ENCODE measurements at places on chromosomes 5 and 9. TPM values are rescaled to one million over a fixed set of nuclear protein-coding genes. Genes with fewer than 3 reads are reported as not detected.

- peak overlapping the region; percentile 85 for H3K27ac ChIP-seq
- peaks cover 88% of the 10 kb centered on the region for H3K4me1 ChIP-seq
- peaks cover 75% of the 10 kb centered on the region for H3K36me3 ChIP-seq
- peak overlapping the region; percentile 56 for H3K4me3 ChIP-seq
These were observed 34.0 kb downstream of the ADAM19 start for GRCh38 chr5:157541447-157542118.

- H3K27ac ChIP-seq, result no peak overlapping the region
- no peaks in the 10 kb centered on the region for H3K36me3 ChIP-seq
- H3K27me3 ChIP-seq, result no peaks in the 10 kb centered on the region
These were observed 9.3 kb upstream of the NRARP start for GRCh38 chr9:137311171-137311985.

- H3K4me1 ChIP-seq, result peaks cover 2% of the 10 kb centered on the region
- no peak overlapping the region for H3K4me3 ChIP-seq
- no peak for DNase-seq
- no peak overlapping the region for H3K27ac ChIP-seq
- no peaks in the 10 kb centered on the region for H3K36me3 ChIP-seq
These were observed 219.0 kb downstream of the PAX5 start for GRCh38 chr9:36815023-36815422.

GRCh38 chr9:132854832-132855231 is 23.3 kb downstream of the AK8 start:
- no peaks in the 10 kb centered on the region for H3K36me3 ChIP-seq
- DNase-seq, result no peak
- no peak overlapping the region for H3K4me3 ChIP-seq

- H3K27me3 ChIP-seq, result no peaks in the 10 kb centered on the region
- H3K4me1 ChIP-seq, result no peaks in the 10 kb centered on the region
- no peaks in the 10 kb centered on the region for H3K36me3 ChIP-seq
These were observed 311.2 kb downstream of the TRIM32 start for GRCh38 chr9:116998305-116998704.

- H3K27me3 ChIP-seq, result peaks cover 44% of the 10 kb centered on the region
- no peak for DNase-seq
- H3K4me1 ChIP-seq, result peaks cover 11% of the 10 kb centered on the region
These were observed 26.3 kb upstream of the FBP1 start for GRCh38 chr9:94665613-94666012.

GRCh38 chr5:38403406-38403805 is 145.0 kb downstream of the EGFLAM start:
- no peak for DNase-seq
- peaks cover 18% of the 10 kb centered on the region for H3K27me3 ChIP-seq
- no peak overlapping the region for H3K27ac ChIP-seq
- H3K4me3 ChIP-seq, result no peak overlapping the region
- H3K36me3 ChIP-seq, result no peaks in the 10 kb centered on the region

DNA sequence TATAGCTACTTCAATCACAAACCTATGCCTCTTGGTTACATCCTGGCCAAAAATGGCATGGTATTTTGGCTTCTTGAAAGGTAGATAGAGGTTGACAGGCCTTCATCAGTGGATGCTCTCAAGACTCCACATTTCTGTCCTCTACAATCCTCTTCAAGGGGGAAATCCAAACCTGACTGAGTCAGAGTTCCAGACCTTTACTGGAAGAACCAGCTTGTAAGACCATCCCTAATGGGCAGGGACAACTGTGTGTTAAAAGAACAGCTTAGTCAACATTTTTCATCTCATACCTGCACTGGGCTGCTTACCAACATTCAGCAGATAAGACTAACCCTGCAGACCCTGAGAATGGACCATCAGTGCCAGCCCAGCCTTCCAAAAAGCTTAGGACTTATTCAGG is 155.7 kb downstream of the CDK5RAP2 start:
- DNase-seq, result no peak
- H3K27ac ChIP-seq, result no peak overlapping the region
- H3K4me3 ChIP-seq, result no peak overlapping the region
- H3K36me3 ChIP-seq, result peaks cover 58% of the 10 kb centered on the region

DNA sequence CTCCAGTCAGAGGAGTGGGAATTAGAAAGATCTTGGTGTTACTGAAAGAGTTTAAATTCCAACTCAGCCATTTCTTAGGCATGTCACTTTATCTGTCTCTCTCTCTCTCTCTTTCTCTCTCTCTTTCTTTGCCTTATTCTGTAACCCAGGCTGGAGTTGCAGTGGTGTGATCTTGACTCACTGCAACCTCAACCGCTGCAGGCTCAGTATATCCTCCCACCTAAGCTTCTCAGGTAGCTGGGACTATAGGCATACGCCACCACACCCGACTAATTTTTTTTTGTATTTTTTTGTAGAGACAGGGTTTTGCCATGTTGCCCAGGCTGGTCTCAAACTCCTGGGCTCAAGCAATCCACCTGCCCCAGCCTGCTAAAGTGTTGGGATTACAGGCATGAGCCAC is 18.3 kb downstream of the RABEPK start:
- peaks cover 32% of the 10 kb centered on the region for H3K36me3 ChIP-seq
- H3K27me3 ChIP-seq, result no peaks in the 10 kb centered on the region
- no peak for DNase-seq
- H3K4me1 ChIP-seq, result no peaks in the 10 kb centered on the region
- no peak overlapping the region for H3K4me3 ChIP-seq

- H3K36me3 ChIP-seq, result peaks cover 61% of the 10 kb centered on the region
- no peak overlapping the region for H3K4me3 ChIP-seq
- H3K27me3 ChIP-seq, result no peaks in the 10 kb centered on the region
- H3K4me1 ChIP-seq, result peaks cover 36% of the 10 kb centered on the region
These were observed 14.3 kb downstream of the JADE2 start for GRCh38 chr5:134539732-134540131.

DNA sequence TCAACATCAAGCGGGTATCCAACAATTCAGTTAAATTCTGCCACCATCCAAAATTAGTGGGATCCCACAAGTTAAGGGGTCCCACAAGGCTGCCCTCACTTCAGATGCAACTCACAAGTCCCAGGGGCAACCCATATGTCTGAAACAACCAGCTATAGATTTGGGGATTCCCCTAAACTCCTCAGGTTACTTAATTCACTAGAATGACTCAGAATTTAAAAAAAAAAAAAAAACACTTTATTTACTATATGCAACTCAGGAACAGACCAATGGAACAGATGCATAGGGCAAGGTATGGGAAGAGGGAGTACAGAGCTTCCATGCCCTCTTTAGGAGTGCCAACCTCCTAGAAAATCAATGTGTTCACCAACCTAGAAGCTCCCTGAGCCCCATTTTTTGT is 15.1 kb downstream of the AUH start:
- no peaks in the 10 kb centered on the region for H3K27me3 ChIP-seq
- H3K36me3 ChIP-seq, result peaks cover 72% of the 10 kb centered on the region
- H3K27ac ChIP-seq, result peak overlapping the region; percentile 44
- H3K4me3 ChIP-seq, result no peak overlapping the region

GRCh38 chr5:134574521-134574920 is 49.1 kb downstream of the JADE2 start:
- H3K4me1 ChIP-seq, result peaks cover 4% of the 10 kb centered on the region
- H3K27me3 ChIP-seq, result no peaks in the 10 kb centered on the region
- DNase-seq, result no peak

DNA sequence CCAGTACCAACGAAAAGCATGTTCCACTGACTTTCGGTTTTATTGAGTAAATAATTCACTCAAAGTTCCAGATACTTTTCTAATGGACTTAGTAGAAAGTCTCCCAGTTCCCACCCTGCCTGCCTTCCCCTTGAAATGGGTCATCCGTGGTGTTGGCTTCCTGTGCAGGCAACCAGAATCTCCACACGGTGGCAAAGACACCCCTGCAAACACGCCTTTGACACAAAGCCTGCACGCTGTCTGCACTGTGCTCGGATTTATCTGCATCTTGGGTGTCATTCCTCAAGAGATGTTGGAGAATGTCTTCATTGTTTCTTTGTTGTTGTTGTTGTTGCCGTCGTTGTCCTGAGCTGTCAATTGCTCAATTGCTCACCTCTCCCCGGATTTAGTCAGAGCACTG is 150.0 kb upstream of the IRX2 start:
- H3K4me3 ChIP-seq, result no peak overlapping the region
- H3K27ac ChIP-seq, result no peak overlapping the region
- no peak for DNase-seq
- H3K36me3 ChIP-seq, result no peaks in the 10 kb centered on the region
- H3K27me3 ChIP-seq, result no peaks in the 10 kb centered on the region

- no peaks in the 10 kb centered on the region for H3K36me3 ChIP-seq
- no peak overlapping the region for H3K27ac ChIP-seq
- no peak for DNase-seq
- H3K4me3 ChIP-seq, result no peak overlapping the region
- H3K27me3 ChIP-seq, result peaks cover 15% of the 10 kb centered on the region
- no peaks in the 10 kb centered on the region for H3K4me1 ChIP-seq
These were observed 46.6 kb upstream of the PCA3 start for GRCh38 chr9:76717613-76718012.

DNA sequence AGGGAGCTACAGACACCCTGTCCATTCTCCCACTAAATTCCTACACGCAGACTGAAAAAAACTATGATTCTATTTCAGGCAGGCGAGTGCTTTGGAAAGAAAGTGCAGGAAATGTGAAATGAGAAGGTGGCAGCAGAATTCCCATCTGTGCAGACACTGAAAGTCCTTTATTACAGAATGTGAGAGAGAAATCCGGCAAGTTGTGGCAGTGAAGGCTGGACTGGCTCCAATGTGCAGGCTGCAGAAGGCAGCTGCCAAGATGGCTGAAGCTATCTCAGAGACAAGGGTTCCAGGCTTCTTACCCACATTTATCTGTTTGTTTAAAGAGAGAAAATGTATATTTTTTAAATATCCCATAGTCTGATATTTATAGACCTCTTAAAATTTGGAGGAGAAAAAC is 161.8 kb upstream of the VLDLR start:
- no peak for DNase-seq
- H3K4me1 ChIP-seq, result no peaks in the 10 kb centered on the region
- no peak overlapping the region for H3K4me3 ChIP-seq
- H3K36me3 ChIP-seq, result no peaks in the 10 kb centered on the region

DNA sequence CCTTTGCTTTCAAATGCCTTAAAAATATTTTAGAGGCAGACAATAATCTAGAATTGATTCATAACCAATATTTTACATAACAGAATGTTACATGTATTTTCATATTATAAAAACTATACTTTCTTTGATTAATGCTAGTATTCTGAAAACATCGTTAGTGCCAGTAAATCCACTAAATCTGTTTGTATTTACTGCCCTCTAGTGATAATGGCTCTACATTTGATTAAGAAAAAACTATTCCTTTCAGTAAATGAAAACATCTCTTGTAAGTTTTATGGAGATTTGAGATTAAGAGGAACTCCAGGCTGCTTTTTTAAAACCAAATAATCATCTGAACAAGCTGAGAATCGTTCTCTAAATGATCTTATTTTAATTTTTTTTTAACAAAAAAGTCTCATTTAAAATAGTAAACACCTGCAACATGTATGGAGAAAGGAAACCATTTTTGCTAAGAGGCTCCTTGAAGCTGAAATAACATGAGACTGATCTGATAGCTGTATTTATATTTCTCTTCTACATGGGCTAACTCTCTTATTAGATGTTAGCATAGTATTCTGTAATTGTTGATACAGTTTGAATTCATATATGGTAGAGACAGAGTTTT is 424.7 kb downstream of the RAB3C start:
- no peak for DNase-seq
- no peak overlapping the region for H3K4me3 ChIP-seq
- no peaks in the 10 kb centered on the region for H3K27me3 ChIP-seq
- H3K36me3 ChIP-seq, result peaks cover 59% of the 10 kb centered on the region
- peaks cover 54% of the 10 kb centered on the region for H3K4me1 ChIP-seq
- no peak overlapping the region for H3K27ac ChIP-seq

SGCD gene
- not detected for total RNA-seq

Measured in activated T-helper 2 cell treated with anti-CD3 and anti-CD28 coated beads, Interferon-gamma antibody, Interleukin-2, Interleukin-4, amounts not matched to agents 10 μg/mL and 5 μg/mL and 100 μg/mL, durations not matched to agents 14 hours and 24 hours and 36 hours (primary cell).